ENCODE measurements at places on chromosomes 12 and 14.
A peak's percentile ranks its signal among the peaks of the same experiment; 100 is the strongest.

DNA sequence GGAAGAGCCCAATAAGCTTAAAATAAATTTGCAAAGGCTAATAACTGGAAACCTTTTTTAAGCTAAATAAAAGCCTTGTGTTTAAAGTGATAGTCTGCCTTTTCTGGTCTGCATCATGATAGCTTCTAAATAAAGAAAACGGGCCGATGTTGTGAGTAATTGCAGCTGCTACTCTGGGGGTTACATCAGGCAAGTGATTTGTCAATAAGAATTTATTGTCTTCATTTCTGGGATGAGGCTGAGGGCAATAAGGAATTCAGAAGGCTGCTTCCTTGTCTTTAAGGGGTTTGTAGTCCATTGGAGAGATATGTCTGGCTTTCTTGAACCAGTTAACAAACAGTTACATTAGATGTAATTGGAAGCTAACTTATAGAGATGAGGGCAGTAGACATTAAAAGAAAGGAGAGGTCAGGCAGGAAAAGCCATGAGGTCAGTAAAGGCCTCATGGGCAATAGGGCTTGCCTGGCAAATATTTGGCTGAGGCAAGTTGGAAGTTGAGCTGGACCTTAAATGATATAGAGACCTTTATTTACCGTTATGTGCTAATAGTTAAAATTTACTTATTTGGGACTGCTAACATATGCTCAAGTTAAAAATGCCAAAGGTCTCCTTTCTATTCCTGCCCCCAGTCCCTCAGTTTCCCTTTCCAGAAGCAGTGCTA lies 85.0 kb downstream of the CRADD start:
- DNase-seq, result peak; percentile 65

DNA sequence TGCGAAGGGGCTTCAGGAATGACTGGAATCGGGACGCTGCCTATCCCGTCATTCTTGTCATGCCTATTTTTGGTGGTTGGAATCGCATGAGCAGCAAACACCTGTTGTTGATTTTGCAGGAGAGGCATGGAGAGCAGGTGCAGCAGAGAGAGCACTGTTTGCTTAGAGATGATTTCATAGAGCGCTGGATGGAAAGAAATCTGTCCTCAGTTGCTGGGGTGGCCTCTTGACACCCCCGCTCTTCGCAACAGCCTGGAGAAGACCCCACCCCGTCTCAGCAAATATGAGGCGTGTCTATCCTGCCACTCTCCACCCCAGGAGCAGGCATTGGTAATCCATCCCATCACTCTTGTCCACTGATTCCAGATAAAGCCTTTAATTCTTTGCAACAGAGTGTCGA lies 19.3 kb upstream of the NCOR2 start:
- DNase-seq, result no peak

DNA sequence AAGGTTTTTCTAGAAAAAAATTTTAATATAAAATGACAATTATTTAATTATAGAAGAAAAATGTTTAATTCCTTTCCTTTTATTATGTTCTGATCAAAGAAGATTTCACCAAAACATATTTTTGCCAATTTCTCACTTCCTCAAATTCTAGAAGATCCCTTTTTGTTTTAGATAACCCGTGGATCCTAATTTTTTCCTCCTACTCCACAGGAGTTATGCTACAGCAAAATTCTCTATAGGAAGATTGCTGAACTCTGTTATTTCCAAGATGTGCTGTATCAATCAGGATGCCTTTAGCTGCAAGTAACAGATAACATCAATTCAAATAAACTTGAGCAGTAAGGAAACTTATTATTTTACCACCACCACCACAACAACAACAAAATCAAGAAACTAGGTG lies 3.8 kb upstream of the SNX6 start:
- no peak for DNase-seq

GRCh38 chr14:55354500-55354899 lies 57.1 kb downstream of the ATG14 start:
- peak; percentile 36 for DNase-seq

GRCh38 chr14:31930070-31930469 lies 147.0 kb upstream of the ARHGAP5 start:
- DNase-seq, result no peak

Measured in EL (cell line).